CD4-positive, alpha-beta T cell treated with Interferon alpha-2 for 1 hour (primary cell): ENCODE measurements at places on chromosomes 4 and X.

GRCh38 chr4:94639298-94639697 lies 118.5 kb upstream of the BMPR1B start:
- DNase-seq = no peak

GRCh38 chr4:181161669-181162068 lies 1081.5 kb upstream of the TENM3 start:
- no peak for DNase-seq

GRCh38 chrX:63330681-63331080 lies 20.5 kb downstream of the SPIN4 start:
- DNase-seq = no peak

DNA sequence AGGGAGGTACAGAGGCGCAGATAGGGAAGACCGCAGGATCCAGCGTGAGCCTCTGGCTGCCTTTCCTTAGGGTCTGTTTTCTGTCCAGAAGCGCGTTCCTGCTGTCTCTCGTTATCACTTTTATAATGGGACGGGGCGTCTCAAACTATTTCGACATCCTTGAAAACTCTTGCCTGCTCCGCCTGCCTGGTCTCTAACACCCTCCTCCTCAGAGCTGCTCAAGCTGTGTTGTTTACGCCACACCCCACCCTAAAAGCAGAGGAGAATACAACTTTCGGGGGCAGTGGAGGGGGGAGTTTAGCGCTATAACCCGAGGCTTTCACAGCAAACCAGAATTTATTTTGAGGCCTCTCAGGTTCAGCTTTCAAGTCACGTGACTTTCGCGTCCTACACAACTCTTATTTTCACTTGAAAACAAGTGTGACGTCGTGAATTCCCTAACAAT lies 646 bp upstream of the FAM3A start:
- DNase-seq = no peak

GRCh38 chr4:46277165-46277951 lies 112.6 kb downstream of the GABRA2 start:
- no peak for DNase-seq

GRCh38 chr4:35526456-35526855 lies 717.9 kb downstream of the ARAP2 start:
- DNase-seq = no peak

DNA sequence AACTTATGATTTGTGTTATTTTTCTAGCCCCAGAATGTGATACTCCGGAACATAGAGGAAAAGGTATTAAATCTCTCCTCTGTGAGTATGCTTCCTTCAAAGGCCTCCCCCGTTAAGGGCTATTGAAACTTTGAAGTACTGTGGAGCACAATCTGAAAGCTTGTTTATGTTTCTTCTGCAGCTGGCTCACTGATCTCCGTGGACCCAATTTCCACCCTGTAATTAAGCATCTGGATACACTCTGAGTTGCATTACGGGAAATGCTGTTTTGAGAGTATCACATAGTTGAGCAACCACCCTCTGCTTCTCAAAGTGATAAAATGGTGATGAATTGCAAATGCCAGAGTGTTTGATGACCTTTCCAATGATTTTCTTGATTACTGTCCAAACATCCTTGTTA lies 296.8 kb upstream of the PABPC5 start:
- no peak for DNase-seq

- DNase-seq = no peak
Measured at GRCh38 chr4:95563638-95564337, 15.0 kb upstream of the UNC5C start.

GRCh38 chr4:6059375-6059805 lies 41.2 kb upstream of the C4orf50 start:
- no peak for DNase-seq

DNA sequence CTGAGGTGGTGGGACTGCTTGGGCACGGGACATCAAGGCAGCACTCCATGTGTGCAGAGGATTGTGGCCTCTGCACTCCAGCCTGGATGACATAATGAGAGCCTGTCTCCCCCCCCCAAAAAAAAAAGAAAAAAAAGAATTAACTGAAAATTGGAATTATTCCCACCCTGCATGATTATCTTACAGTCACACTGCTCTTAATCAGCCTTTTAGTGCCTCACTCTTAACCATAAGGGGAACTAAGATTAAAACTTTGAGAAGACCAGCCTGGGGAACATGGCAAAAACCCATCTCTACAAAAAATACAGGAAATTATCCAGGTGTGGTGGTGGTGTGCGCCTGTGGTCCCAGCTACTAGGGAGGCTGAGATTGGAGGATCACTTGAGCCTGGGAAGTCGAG lies 94.6 kb downstream of the UBE2K start:
- DNase-seq = no peak

- no peak for DNase-seq
Measured at GRCh38 chrX:51026862-51027261, 116.3 kb downstream of the BMP15 start.

DNA sequence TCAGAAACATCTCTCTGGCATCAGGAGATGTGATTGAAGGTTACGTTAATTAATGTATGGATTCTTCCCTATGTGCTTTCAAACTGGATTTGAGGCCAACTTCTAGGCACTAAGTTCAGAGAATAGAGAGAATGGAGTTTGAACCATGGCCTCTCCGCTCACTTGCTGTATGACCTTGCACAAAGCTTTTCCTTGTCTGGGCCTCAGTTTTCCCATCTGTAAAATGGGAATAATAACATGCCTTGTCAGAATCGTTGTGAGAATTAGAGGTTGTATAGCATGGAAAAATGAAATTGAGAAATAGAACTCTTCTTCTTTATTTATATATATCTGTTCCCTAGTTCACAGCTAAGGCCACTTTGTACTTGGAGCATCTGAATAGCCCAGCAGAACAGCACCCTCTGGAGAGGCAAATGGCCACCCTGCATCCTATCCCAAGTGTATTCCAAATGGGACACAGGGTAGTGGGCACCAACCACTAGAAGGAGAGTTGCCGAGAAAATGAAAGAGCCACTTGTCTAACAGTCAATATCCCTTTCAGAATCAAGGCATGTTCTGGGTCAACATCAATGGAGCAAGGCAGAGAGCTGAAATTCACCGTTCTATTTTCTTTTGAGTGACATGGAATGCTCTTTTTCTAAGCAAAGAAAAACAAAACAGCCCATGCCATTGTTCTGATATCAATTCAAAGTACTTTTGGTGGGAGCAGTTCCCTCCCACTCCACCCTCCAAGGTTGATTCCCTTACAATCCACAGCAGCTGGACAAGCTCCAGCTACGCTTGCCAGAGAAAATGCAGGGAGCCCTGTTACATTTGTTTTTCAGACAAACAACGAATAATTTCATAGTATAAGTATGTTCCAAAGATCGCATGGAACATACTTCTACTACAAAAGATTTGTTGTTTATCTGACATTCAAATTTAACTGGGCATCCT lies 23.3 kb upstream of the MTM1 start:
- DNase-seq = no peak

DNA sequence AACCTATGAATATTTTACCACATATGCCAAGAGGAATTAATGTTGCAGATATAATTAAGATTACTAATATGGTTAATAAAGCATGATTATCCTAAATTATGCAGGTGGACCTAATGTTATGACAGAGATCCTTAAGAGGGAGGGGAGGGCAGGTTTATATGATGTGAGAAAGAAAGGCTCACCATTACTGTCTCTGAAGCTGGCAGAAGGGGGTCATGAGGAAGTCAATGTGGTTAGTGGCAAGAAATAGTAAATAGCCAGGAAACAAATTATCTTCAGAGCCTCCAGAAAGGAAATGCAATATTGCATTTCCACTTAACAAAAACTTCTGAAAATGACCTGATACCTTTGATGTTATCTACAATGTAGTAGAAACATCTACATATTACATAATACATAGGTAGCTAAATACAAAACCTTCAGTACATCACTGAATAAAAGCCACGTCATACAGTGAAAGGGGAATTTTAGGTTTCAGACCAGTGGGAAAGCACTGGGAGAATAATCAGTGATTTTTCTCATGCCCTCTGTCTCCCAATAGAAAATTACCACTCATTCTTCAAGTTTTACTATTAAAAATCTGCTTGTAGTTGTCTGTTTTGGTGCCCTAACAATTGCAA lies 609.2 kb downstream of the SPOCK3 start:
- no peak for DNase-seq

- no peak for DNase-seq
Measured at GRCh38 chr4:38105475-38106220, 145.4 kb downstream of the PTTG2 start.

DNA sequence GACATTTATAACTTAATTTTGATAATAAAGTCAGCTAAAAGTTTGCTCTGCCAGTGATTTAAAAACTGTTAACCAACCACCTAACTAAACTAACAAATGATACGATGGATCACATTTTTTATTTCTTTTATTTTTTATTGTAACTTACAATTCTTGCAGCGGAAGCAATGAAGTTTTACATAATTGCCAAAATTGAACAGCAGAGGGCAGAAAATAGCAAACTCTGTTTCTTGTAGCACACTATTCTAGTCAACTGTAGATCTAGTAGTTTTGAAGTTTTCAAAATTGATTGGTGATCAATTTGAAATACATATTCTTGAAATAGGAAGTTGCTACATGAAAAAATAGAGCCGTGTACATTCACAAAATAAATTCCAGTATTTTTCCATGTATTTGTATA lies 2.8 kb upstream of the GRIA2 start:
- DNase-seq = no peak

GRCh38 chr4:185099024-185099682 lies 43.9 kb upstream of the SLC25A4 start:
- DNase-seq = no peak

DNA sequence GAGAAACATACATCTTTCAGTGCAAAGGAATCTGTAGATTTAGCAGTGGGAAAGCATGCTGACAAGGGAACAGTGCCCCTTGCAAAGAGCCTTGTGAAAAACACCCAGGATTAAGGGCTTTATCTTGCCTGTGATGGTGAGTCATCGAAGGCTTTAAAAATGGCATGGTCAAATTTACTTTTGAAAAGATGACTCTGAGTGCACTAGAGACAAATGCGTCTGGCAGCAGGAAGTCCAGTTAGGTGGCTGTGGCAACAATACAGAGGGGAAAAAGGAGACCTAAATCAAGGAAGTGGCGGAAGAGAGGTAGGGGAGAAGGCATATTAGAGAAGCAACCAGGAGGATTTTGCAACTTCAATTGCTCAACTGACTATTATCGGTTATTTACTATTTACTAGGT lies 472.6 kb upstream of the CPEB2 start:
- DNase-seq = no peak

GRCh38 chr4:68319040-68319439 lies 30.9 kb downstream of the YTHDC1 start:
- no peak for DNase-seq

GRCh38 chr4:55431710-55432336 lies 36.1 kb downstream of the TMEM165 start:
- DNase-seq = no peak

GRCh38 chrX:94775640-94776039 lies 1101.6 kb downstream of the FAM133A start:
- no peak for DNase-seq

GRCh38 chr4:40940756-40941155 lies 191.0 kb downstream of the NSUN7 start:
- DNase-seq = no peak

GRCh38 chr4:156475322-156475721 lies 496.3 kb downstream of the PDGFC start:
- DNase-seq = no peak

DNA sequence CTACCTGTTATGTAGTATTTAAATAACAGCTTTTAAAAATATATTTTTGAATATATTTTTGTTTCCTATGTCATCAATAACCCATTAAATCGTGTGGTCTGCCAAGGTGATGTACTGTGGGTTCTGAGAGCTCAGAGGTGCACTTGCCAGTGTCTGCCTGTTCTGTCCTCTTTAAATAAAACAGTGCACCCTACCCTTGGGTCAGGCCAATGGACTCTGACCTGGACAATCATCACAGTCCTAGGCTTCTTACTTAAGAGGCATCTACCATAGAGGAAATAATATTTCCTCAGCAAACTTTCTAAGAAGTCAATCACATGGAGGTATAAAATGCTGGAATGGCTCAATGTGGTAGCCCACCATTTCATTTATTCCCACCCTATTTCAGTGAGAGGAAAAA lies 26.0 kb upstream of the LHFPL1 start:
- DNase-seq = no peak

GRCh38 chr4:26936284-26937065 lies 75.8 kb downstream of the STIM2 start:
- DNase-seq = no peak

- no peak for DNase-seq
Measured at GRCh38 chrX:40579141-40579540, 1.6 kb upstream of the ATP6AP2 start.

DNA sequence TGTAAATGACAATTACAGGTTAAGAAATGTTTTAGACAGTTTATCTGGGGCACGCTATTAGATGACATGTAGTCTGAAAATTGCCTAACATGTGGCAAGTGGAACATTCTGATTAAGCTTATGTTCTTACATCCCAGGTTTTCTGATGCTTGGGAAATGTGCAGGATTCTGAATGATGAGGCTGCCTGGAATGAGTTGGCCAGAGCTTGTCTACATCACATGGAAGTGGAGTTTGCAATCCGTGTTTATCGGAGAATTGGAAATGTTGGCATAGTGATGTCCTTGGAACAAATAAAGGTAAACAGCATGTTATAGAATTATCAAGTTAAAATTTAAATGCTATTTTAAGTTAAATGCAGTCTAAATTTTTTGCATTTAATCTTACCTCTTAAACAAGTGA lies 49.3 kb downstream of the WDR19 start:
- DNase-seq = no peak

- DNase-seq = no peak
Measured at GRCh38 chr4:16263056-16263455, 36.8 kb upstream of the TAPT1 start.

GRCh38 chr4:139221687-139222086 lies 44.7 kb upstream of the ELF2 start:
- no peak for DNase-seq

DNA sequence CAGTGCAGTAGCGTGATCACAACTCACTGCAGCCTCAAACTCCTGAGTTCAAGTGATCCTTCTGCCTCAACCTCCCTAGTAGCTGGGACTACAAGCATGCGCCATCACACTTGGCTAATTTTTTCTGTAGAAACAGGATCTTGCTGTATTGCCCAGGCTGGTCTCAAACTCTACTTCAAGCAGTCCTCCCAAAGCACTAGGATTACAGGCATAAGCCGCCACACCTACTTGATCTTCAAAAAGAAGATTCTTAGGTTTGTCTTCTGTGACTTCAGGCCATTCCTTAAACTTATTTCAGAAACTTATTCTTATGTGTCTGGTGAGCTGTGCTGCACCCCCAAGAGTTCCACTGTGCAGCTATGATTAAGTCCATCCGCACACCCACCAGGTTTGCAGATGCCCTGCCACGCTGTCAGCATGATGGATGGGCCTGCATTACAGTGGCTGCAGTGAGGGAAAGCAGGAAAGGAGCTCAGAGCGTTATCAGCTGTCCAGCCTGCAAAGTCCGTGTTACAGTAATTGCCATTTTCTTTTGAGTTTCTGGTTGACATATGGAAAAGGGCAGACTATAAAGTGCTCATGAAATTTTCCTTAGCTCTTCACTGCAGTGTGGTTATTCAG lies 146.6 kb downstream of the AASDH start:
- no peak for DNase-seq

- DNase-seq = no peak
Measured at GRCh38 chrX:27519226-27519625, 56.1 kb upstream of the PPP4R3C start.
